ENCODE measurements at places on chromosomes 7 and 10. TPM values are rescaled to one million over a fixed set of nuclear protein-coding genes. Genes with fewer than 3 reads are reported as not detected.

GRCh38 chr10:90872648-90873020, 860 bp downstream of the RPP30 start:
- no peak for DNase-seq

DNA sequence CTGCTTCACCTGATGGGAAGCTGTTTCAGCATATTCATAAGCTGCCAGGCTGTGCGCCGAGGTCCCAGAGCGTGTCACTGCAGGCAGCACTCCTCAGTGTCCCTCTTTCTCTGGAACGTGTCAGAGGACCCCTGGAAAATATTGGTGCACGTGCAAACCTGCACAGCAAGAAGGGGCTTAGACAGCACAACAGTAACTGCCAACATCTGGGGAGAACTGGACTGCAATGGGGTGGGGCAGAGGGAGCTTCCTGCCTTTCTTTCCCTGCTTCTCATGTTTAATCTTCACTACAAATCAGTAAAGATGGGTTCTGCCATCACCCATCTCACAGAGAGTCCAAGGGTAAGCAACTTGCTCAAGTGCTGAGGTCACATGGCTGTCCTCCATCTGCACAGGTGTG, 86.5 kb upstream of the GPR26 start:
- DNase-seq = no peak

Gene ACTA2
- 3,221 TPM for total RNA-seq

GRCh38 chr10:67629461-67629971, 66.5 kb downstream of the CTNNA3 start:
- DNase-seq = no peak

DNA sequence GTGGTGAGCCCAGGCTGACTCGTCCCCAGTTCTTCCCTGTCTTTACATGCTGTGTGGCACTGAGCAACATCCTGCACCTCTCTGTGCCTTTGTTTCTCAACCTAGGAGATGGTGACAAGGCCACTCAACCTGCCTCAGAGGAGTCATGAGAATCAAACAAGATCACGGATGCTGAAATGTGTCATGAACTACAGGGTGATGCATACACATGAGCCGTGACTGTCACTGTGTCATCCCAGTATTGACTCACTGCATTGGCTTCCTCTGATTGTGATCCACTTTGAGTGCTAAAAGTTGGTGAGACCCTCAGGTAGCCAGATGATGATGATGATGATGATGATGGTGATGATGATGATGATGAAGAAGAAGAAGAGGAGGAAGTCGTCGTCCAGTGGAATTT, 11.5 kb downstream of the C10orf71 start:
- DNase-seq = no peak

DNA sequence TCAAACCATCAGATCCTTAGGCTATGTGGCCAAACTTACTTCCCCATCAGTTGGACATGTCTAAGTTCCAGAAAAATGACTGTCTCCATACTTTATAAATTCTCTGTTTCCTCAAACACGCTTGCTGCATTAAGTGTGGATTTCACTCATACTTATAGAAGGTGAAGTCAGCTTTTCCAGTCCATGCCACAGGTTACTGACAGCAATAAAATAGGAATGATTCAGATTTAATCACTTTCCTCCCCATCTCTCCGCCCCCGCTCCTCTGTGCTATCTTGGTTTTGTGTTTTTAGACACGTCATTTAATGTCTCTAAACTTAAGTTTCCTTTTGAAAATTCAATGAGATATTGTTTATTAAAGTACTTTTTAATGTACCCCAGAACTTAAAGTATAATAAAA, 1098.0 kb upstream of the C7orf33 start:
- no peak for DNase-seq
